ENCODE measurements at places on chromosomes 6 and 20.

- DNase-seq = no peak
These were observed 27.1 kb downstream of the RAB44 start for GRCh38 chr6:36724514-36725390.

DNA sequence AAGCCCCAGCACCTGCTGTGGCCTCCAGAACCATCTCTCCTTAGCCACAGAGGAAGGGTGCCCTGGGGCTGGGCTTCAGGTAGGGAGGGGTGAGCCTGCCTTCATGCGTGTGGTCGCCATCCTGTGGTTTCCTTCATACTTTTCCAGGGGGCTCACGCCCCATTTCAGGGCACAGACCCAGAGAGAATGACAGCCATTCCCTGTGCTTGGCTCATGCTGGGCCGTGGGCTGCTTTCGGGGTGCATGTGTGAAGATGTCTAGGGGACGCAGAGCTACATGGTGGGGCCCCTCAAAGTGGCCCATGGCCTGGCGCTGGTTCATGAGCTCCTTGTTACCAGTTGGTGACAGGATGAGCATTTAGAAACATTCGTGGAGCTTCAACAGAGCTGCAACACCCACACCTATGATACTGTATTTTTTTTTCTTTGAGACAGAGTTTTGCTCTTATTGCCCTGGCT is 190.3 kb upstream of the SLC24A3 start:
- DNase-seq = no peak

DNA sequence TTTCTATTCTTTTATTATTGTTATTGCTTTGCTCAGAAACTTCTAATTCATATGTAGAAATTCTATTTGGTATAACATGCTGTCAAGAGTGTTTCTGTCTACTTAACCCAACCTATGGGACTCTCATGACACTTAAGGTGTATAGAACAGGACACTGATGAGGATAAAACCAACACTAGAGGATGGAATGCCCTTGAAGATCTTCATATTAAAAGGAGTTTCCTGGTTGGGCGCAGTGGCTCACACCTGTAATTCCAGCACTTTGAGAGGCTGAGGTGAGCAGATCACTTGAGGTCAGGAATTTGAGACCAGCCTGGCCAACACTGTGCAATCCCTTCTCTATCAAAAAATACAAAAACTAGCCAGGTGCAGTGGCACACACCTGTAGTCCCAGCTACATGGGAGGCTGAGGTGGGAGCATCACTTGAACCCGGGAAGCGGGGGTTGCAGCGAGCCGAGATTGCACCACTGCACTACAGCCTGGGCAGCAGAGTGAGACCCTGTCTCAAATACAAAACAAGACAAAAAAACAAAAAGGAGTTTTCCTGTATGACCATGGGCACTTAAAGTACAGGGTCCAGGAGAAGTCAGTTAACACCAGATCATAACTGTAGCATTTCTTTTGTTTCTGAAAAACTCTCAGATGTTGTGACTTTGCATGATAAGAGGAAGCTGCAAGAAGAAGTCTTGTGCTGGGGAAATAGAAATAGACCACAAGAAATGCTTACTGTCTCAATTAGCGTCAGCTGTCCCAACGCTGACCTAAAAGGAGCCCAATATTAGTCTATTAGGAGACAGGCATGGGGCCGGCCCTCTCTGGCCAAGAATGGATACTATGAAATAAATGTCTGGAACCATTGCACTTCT is 38.9 kb upstream of the CD2AP start:
- no peak for DNase-seq

DNA sequence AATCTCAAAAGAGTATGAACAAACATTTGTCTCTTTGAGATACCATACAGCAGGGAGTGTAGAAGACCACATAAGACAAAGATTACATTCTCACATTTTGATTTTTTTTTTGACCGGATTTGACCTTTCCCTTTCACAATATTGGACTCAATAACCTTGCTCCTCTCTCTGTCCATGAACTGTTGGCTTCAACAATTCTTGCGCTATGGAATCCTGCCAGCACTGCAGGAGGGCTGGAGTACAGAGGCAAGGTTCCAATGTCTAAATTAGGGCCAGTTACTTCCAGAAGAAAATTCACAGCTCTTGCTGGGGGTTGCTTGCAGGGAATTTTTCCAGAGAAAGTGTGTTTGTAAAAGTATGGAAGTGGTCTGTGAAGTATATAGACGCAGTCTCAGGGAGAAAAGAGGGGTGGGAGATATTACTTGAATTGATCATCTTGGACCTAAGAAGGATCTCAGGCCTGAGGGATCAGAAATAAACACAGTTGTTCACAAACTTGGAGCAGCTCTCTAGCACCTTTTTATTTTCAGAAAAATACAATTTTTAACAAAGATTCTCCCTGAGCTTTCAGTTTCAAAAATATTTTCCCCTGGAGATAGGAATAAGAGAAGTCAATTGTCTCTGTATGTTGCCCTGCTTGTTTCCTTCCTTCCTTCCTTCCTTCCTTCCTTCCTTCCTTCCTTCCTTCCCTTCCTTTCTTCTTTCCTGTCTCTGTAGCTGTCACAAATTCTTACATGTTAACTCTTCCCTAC is 765.9 kb downstream of the BCKDHB start:
- no peak for DNase-seq

DNA sequence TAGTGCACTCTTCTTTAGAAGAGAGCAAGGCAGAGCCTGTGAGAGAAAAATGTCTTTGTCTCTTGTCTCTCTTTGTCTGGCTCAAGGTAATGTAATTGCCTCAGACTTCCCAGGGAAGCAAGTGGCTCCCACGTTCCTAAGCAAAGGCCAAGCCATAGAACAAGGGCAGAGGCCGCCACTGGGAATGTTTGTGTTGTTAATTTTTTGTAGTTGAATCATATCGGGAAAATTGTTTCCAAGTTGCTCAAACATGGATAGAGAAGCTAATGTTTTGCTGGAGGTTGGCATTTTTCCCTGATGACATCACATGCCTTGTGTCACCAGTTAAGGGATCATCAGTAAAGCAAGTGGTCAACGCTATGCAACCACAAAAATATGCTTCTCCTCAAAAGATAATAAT is 211.5 kb upstream of the FOXA2 start:
- no peak for DNase-seq

DNA sequence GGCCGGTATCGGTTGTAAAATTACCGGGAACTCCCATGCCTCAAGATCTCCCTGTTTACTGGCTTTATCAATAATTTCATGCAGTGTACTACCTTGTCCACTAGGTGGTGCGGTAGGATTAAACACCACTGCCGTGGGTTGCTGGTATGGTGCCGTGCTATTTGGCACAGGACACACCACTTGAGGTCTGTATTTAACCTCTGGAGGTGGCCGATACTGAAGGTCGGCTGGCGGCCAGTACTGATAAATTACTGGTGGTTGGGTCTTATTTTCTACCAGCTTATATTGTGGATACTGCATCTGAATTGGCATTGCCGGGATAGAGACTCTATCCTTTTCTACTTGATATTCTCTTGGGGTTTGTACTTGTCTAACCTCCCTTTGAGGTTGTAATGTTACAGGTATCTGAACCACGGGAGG is 14.3 kb upstream of the PTCRA start:
- DNase-seq = no peak

GRCh38 chr6:82589509-82590206 is 226.0 kb downstream of the TPBG start:
- no peak for DNase-seq

- DNase-seq = no peak
These were observed 31.4 kb downstream of the BCAS1 start for GRCh38 chr20:54038961-54039360.

DNA sequence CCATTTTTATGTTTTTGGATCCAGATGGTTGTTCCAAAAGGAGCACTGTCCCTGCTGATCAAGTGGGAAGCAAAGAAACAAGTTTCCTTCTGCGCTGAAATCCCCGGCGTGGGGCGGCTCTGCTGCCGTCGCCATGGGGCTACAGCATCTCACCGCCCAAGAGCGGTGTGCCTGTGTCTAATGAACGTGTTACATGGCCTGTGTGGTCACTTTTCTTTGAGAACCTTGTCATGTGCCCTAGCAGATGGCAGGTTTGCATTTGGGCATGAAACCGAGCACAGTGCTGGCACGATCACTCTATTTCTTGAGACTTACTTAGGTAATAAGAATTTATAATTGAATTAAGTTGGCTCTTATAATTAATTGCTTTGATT is 51.9 kb downstream of the ZDHHC14 start:
- DNase-seq = no peak

GRCh38 chr6:37200085-37200484 is 30.1 kb downstream of the PIM1 start:
- no peak for DNase-seq
